ENCODE measurements at places on chromosomes 12 and 14.

GRCh38 chr14:94144765-94145164 is 15.4 kb upstream of the IFI27L2 start:
- no peak for DNase-seq

DNA sequence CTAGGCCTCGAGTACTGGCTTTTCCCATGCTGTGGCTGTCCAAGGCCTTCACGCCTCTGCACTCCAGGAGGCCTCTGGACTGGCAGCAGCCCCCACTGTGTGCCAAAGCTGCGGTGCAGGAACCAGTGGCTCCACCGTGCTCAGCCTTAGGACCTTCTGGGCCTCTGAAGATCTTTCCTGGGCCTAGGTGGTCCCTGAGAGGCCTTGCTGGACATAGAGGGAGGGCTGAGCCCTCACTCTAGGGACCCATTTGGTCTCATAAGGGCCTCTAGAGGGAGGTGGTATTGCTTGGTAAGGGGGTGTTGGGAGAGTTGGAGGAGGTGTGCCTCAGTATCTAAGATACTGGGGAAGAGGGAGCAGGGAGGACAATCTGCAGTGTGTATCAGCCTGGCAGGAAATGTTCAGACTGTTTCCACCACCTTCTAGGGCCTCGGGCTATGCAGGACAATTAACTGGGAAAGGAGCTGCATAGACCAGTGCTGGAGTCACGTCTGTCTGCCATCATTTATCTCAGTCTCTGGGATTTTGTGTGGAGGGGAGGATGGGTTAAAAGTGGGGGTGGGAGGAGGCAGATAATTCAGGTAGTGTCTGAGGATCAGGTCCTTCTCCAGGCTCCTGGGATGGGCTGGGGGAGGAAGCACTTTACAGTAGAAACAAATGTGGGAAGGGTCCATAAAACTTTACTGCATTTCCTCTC is 2.9 kb downstream of the HOXC5 start:
- no peak for DNase-seq

DNA sequence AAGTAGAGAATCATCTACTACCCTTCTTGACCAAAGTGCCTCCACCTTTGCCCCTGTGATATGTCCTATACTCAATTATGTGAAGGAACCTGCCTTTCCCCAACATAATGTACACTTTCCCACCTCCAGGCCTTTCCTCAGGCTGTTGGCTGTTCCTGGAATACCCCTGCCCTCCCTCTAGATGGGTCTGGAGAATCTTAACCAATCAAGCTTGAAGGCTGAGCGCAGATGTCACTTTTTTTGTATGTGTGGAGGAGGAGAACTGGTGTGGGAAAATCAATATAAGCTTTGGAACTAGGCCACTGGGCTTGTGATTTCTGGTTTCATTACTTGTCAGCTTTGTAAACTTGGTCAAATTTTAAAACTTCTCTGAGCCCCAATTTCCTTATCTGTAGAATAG is 4.7 kb downstream of the BMAL2 start:
- DNase-seq: no peak

GRCh38 chr12:122097927-122098756 is 19.6 kb downstream of the MLXIP start:
- peak; percentile 79 for DNase-seq

DNA sequence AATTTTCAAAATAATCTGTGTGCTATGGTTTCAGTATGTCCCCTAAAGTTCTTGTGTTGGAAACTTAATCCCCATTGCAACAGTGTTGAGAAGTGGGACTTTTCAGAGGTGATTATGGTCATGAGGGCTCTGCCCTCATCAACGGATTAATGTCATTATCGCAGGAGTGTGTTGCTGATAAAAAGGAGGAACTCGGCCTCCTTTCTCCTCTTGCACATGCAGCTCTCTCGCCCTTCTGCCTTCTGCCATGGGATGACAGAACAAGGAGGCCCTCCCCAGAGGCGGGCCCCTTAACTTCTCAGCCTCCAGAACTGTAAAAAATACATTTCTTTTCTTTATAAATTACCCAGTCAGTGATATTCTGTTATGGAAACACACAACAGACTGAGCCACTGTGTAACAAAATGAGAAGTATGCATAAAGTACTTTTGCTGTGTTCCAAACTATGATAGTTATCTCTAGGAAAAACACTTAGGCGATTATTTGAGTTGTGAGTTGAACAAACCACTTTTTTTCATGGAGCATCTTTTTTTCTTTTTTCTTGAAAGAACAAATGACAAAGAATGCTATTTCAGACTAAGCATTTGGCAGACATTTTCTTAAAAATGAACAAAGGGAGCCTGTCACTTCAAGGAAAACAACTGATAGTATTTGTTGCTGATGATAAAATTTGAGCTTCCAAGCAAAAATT is 134.8 kb upstream of the FUT8 start:
- DNase-seq: no peak

DNA sequence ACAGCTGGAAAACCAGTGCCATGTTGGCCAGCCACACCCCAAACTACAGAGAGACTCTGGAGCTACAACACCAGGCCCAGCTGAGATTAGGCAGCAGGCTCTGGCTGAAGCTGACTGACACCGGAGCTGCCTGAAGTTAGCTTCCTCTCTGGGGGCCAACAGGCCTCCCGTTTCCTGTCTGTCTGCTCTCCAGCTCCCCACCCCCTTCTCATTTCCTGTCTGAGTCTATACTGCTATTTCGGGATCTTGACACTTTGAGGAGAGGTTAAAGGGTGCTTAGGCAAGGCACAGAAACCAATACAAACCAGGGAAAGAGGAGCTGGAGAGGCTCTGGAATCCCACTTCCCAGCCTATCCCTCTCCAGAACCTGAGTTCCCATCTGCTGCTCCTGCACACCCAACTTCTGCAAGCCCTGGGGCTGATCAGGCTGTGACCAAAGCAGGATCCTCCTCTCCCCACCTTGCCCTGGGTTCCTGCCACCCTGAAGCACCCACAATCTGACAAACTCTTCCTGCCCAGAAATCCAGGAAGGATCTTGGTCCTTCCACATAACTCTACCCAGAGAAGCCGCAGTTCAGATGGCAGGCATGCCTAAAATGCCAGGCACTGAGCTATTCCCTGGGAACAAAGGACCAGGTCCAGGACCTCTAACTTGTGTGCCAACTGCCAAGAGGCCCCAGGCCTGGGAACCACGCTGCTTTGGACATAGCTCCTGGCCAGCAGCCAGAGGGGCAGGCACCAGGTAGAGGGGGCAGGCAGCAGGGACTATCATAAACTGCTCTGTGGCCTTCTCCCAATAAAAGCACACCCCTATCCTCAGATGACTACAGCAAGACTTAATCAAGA is 39.9 kb downstream of the PRPF40B start:
- no peak for DNase-seq

DNA sequence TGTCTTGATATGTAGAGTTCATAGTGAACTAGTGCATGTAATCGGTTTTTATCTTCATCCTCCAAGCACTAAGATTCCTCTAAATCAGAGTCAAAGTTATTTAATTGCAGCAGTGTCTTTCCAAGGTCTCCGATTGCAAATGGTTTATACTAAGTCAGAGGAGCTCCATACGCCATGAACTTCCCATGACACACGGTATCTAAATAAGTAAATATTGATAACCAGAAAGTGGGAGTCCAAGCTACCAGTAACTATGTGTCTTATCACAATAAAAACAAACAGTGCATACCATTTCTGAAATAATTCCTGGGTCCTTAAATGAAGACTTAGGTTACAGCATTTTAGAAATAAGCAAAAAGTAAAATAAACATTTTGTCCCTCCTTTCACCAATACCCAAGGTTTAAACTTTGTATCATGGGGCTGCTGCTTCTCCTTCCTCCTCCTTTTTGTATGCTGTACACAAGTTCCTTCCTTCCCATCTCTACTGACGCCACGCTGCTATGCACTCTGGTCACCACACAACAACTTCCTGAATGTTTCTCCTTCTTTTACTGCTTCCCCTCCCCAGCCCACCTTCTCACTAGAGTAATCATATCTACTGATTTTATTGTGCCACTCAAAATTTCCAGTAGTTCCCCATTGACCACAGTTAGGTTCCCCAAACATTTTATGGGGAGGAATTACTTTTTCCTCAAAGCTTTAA is 10.7 kb downstream of the NR1H4 start:
- DNase-seq: no peak

GRCh38 chr12:17642340-17642650 is 447.7 kb downstream of the RERGL start:
- no peak for DNase-seq

DNA sequence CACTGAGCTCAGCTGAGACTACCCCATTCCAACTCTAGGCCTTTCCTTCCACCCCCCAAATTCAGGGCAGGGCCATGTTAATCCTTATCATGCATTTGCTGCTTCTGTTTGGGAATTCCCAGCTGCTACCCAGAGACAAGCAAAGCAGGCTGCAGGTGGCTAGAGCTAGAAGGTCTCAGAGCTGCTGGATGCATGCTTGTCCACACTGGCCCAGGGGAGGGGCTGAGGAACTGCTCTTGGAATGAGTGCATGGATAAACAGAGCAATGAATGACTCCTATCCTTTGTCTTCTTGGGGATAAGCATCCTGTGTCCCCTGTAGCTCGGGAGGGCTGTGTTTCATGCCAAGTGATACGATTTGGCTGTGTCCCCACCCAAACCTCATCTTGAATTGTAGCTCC is 136.8 kb upstream of the NOS1 start:
- DNase-seq: no peak

DNA sequence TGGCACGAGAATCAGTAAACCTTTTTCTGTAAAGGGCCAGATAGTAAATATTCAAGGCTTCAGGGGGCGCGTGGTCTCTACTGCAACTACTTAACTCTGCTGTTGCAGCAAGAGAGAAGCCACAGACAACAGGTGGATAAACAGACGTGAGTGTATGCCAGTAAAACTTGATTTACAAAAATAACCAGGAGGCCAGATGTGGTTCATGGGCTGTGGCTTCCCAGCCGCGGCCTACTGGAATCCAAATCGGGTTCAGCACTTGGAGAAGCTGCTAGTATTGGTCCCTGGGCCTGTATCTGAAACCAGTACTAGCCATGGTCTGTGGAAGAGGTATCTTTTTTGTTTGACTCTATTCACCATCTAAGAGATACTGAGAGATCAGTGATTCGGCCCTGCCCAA is 13.3 kb downstream of the PPP2R5C start:
- no peak for DNase-seq

DNA sequence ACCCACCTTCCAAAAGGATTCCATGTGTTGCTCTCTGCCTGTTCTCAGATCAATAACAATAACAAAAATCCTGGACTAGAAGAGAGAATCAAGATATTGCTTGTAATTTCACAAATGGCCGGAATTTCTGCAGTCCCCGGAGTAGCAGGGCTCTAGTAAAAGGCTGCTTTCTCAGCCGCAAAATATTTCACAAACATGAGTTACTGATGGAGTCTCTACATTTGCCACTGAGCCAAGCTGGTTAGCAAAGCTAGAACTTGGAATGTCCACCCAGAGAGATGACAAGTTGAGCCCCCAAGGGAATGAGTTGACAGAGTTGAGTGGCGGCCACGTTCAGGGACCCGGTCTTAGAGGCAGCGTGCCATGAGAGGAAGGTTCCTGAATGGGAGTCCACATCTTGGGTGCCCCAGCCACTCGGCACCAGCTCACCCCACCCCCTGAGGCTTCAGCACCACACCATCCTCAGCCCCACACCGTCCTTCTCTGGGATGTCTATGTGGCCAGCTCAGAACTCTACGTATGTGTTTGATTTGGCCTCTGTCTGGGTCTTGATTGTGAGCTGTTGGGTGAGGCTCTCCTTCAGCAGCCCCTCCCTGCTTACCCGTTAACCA is 15.9 kb downstream of the FBLN5 start:
- DNase-seq: no peak

- peak; percentile 87 for DNase-seq
These were observed 88.1 kb downstream of the PPP2R5E start for GRCh38 chr14:63454863-63455622.

- DNase-seq: no peak
These were observed 13.5 kb downstream of the PAPOLA start for GRCh38 chr14:96515731-96516130.

GRCh38 chr12:112327209-112327938 is 54.9 kb downstream of the HECTD4 start:
- DNase-seq: no peak

- peak; percentile 48 for DNase-seq
These were observed 34.6 kb downstream of the NOC4L start for GRCh38 chr12:132178801-132179401.

- DNase-seq: no peak
These were observed 30.6 kb upstream of the PPFIBP1 start for GRCh38 chr12:27493260-27493940.

GRCh38 chr12:107138990-107139389 is 45.6 kb upstream of the CRY1 start:
- no peak for DNase-seq

DNA sequence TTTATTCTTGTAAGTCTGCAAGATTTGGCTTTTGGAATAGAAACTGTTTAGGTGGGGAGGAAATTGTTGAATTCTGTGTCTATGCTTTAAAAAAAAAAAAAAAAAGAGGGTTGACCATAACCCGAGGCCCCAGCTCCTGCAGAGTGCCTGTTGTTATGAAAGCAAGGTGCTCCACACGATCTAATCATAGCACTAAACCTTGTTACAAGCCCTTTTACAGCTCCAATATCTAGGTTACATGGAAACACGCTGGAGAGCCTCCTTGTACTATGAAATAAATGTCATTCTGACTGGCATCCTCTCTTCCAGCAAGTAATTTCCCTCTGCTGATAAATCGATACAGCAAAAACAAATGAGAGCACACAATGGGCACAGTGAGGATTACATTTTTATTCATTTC is 303.1 kb upstream of the SOX5 start:
- no peak for DNase-seq

- no peak for DNase-seq
These were observed 24.9 kb downstream of the CCDC88C start for GRCh38 chr14:91392623-91393303.

- no peak for DNase-seq
These were observed 15.8 kb downstream of the TSPAN8 start for GRCh38 chr12:71142016-71142415.

GRCh38 chr14:85595981-85596380 is 66.0 kb downstream of the FLRT2 start:
- no peak for DNase-seq

DNA sequence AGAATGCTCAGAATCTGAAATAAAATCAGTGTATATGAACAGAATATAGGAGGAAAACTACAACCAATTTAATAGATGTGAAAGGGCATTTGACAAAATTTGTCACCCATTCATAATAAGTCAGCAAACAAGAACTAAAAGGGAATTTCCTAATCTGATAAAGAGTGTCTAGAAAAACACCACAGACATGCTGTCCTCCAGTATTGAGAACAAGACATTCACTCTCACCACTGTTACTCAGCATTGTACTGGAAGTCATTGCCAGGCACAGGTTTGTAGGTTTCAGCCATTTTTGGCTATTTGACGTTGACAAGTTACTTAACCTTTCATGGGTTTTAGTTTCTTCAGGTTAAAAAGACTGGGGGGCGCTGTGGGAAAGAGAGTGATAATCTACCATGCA is 13.2 kb downstream of the EIF2S1 start:
- no peak for DNase-seq

Measured in COR-L47 (cell line).